ENCODE measurements at places on chromosomes 6 and 20.
A peak's percentile ranks its signal among the peaks of the same experiment; 100 is the strongest.

GRCh38 chr20:56760610-56761009, 131.5 kb downstream of the TFAP2C start:
- no peak for DNase-seq

- no peak for DNase-seq
These were observed 24.7 kb downstream of the CNKSR3 start for GRCh38 chr6:154485815-154486214.

DNA sequence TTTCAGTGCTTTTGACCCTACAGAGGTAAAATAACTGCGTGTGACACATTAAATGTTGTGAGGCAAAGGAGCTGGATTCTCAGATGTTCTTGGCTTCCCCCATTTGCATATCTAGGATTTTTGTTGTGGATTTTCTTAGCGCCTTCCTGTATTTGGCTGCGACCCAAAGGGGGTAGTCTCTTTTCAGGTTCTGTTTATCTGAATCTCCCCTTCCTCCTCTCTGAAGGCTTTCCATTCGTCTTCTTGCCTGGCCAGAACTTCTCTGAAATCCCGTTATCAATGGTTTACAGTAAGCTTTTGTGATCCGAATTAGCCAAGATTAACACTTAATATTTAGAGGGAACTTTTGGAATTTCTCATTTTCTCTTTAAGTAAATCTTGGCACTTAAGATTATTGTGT, 60.8 kb downstream of the ADGRB3 start:
- no peak for DNase-seq

- DNase-seq: no peak
These were observed 5.4 kb upstream of the GINM1 start for GRCh38 chr6:149560736-149561135.

DNA sequence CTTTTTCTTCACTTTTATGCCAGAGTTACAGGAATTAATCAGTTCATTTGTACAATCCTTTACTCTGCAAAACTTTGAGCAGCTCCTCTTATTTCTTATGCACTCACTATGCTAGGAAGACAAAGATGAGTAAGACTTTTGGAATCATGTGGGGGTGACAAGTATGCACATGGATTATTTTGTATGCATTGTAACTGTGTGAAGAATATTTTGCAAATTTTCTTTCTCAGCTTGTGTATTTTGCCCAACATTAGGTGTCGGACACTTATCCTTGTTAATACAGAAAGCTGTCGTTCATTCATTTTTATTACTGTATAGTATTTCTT, 88.6 kb downstream of the PPP1R14C start:
- DNase-seq: peak; percentile 85

GRCh38 chr6:25239498-25239897, 39.7 kb upstream of the CARMIL1 start:
- no peak for DNase-seq

DNA sequence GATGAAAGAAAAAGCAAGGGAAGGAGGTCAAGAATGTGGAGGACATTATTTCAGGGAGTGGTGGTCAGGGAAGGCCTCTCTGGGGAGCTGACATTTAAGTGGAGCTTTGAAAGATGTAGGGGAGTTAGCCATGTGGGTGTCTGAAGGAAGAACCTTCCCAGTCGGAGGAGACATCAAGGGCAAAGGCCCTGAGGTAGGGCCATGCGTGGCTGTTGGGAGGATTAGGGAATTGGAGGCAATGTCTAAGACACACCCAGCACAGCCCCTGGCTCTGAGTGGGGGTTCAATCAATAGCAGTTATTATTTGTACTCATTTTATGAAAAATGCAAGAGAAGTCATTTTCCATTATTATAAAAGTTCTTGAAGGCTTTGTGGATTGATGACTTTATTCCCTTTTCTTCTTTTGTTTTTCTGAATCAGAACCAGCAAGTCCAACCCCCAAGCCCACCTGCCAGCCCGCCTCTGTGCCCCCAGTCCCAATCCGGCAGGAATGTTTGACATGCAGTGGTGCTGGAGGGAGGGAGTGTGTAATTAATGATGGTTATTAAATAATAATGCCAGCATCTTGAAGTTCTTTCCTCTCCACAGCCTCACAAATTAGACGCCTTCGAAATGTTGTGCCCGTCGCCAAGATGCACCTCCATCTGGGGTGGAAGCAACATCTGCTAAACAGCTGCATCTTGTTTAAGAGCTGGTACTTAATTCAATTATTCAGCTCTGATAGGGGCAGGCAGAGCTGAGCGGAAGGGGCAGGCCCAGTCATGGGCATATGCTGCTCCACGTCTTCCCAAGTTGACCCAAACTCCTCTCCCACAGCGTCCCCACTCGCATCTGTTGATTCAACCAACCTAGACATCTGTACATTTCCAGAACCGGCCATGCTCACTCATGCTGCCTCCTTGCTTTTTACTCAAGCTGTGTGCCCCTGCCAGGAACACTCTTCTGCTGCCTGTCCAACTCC, 81.3 kb upstream of the SIRPA start:
- DNase-seq: no peak

DNA sequence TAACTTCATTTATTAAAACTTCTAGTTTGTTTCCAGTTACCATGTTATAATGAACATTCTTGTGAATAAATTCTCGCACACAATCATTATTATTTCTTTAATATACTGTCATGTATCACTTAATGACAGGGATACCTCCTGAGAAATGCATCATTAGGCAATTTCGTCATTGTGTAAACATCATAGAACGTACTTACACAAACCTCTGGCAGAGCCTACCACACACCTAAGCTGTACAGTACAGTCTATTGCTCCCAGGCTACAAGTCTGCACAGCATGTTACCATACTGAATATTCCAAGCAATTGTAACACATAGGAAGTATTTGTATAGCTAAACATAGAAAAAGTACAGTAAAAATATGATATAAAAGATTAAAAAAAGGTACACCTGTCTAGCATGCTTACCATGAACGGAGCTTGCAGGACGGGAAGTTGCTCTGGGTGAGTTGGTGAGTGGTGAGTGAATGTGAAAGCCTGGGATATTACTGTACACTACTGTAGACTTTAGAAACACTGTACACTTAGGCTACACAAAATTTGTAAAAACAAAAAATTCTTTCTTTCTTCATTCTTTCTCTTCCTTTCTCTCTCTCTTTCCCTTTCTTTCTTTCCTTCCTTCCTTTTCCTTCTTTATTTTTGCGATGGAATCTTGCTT, 268.2 kb upstream of the SOX4 start:
- DNase-seq: no peak

DNA sequence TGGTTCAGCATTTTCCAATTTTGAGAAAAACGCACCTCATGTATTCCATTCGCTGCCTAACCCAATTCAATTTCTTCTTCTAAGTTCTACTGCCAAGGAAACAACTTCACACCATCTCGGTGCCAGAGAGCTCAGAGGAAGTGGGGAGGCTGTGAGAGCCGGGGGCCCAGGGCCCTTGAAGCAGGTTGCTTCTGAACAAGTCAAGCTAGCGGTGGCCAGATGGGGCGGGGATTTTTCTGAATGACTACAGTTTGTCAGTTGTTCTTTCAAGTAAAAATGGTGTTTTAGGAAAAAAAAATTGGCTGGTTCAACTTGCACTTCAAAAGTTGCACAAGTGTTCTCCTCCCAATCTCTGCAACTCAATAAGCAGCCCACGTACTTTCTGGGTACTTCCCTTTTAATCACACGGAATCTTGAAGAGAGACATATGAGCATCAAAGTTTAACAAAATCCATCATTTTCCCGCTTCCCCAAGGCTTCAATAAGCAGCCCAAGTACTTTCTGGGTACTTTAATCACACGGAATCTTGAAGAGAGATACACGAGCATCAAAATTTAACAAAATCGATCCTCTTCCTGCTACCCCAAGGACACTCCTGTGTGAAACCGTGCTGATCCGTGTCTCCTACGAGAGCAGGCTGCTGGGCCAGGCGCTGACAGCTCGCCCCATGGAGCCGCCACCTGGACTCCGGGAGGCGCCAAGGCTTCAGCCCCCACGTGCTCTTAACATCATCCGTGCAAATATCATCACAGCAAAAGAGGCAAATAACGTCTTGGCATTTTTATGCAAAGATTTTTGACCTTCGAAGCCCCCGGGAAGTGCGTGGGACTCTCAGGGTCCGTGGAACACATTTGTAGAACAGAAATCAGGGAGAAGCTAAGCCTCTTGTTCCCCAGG, 186.7 kb upstream of the PDE10A start:
- no peak for DNase-seq

- peak; percentile 90 for DNase-seq
These were observed 16.7 kb downstream of the RAD21L1 start for GRCh38 chr20:1242530-1242929.

GRCh38 chr20:17570347-17571152, 675 bp downstream of the DSTN start:
- peak; percentile 49 for DNase-seq

DNA sequence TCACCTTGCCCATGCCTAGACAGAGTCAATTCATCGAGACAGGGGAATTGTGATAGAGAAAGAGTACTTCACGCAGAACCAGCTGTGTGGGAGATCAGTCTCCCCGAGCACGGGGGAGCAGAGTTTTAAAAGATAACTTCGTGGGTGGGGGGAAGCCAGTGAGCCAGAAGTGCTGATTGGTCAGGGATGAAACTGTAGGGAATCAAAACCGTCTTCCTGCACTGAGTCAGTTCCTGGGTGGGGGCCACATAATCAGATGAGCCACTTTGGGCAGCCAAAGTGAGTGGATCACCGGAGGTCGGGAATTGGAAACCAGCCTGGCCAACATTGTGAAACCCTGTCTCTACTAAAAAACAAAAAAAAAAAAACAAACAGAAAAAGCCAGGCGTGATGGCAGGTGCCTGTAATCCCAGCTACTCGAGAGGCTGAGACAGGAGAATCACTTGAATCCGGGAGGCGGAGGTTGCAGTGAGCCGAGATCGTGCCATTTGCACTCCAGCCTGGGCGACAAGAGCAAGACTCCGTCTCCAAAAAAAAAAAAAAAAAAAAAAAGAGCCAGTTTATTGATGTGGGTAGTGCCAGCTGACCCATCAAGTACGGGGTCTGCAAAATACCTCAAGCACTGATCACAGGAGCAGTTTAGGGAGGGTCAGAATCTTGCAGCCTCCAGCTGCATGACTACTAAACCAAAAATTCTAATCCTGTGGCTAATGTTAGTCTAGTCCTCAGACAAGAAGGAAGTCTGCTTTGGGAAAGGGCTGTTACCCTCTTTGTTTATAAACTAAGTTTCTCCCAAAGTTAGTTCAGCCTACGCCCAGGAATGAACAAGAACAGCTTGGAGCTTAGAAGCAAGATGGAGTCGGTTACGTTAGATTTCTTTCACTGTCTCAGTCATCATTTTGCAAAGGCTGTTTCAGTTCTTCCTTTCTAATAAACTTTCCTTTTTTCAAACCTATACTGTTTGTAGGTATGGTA, 3.9 kb upstream of the TRIM39 start:
- peak; percentile 72 for DNase-seq

DNA sequence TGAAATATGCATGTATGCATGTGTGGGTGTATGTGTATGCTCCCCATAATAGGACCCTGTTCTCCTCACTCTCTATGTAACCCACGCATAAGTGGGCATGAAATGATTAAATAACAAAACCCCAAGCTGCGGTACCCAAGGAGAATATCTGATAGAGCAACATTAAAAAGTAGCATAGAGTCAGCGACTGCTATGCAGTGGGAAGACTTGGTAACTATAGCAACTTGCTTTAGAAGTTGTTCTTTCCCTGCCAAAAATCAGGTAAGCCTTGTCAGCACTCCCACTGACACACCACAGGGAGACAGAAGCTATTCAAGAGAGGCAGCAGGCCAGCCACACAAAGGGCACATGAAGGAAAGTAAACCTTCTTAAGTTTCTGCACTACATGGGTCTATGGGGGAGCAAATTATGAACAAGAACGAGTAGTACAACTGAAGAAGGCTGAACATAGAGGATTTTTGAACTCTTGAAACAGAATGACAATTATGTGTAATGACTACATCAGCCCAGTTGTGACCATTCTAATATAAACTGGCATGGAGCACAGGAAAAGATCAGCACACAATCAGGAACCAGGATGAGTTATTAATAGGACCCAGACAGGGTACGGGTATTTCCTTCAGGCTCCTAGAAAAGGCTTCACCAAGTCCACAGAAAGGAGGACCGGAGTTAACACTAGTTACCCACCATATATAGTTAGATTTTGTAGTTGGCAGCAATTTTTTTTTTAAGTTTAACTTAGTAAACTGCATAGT, 89.9 kb downstream of the GPR6 start:
- DNase-seq: no peak

DNA sequence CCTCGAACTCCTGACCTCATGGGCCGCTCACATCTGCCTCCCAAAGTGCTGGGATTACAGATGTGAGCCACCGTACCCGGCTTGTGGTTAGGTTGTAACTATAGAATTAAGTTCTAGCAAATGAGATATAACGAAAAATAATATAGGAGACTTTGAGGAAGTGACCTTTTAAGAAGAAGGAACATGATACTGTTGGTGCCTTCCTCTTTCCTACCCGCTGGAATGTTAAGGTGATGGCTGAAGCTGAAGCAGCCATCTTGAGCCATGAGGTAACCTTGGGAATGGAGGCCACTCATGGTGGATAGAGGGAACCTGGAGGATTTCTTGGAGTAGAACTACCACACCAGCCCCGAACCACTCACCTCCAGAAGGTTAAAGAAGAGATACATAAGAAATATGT, 48.1 kb upstream of the MDGA1 start:
- DNase-seq: no peak

DNA sequence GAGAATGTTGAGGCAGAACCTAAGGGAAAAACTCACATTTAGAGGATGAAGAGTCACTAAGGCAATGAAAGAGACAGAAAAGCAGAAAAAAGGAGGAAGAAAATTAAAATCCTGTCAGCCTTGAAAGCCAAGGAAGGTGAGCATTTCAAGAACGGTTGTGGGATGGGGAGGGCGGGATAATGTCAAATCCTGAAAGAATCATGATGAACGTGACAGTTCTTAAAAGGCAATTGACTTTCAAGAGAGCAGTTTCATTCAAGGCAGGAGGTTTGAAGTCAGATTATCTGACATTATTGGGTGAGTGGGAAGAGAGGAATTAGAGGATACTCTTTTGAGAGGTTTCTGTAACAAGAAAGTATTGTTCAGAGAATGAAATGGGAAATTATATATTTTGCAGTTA, 284.5 kb downstream of the ADGRB3 start:
- DNase-seq: no peak

DNA sequence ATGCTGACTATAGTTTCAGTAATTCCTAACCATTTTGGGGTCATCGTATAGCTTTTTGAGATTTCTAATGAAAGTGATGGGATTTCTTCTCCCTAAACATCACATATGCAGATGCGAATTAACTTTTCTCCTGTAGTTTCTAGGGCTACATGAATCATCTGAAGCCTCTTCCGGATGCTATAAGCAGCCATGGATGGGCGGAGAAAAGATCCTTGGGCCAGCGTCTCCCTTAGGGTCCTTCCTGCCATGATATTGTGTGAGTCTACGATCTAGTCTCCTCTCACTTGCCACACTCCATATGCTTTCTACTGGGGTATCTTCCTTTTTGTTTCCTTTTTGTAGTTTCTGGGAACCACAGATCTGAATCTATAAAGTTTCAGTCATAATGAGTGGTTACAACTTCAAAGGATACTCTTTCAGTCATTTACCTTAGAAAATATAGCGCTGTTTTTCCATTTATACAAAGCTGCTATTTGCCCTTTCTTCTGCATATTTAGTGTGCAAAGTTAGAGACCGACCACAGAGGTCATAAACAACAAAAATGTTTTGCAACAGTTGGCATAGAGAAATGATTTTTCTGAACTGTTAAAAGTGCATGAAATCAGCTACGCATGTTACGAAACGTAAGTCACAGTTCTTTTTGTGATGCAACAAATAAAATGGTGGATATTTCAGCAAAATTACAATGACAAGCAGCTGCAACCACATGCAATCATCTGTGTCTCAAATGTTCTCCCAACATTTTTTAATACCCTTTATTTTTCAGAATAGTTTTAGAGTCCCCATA, 396.2 kb upstream of the SLC35B3 start:
- no peak for DNase-seq

- DNase-seq: peak; percentile 69
These were observed 8.7 kb upstream of the MYBL2 start for GRCh38 chr20:43658069-43658722.

Data from fibroblast of skin of right biceps (primary cell).